Left hindlimb (tissue), 1 donor: ENCODE measurements at places on chromosomes 6 and 20.

GRCh38 chr6:92329208-92329847, 1090.0 kb downstream of the EPHA7 start:
- no peak for DNase-seq

DNA sequence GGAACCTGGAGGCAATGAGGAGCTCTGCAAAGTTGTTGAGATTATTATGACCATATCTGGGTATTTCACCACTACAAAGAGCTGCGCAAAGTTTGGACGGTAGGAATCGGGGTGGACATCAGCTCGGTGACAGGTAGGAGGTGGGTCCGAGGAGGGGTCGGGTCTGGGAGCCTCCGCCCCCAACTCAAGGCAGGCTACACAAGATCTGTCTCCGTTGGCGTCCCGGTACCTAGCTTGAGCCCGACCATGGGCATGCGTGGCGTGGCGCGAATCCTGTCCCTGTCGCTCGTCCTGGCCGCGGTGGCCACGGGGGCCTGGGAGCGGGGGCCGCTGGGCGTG, 40.2 kb upstream of the ZNFX1 start:
- DNase-seq: no peak

DNA sequence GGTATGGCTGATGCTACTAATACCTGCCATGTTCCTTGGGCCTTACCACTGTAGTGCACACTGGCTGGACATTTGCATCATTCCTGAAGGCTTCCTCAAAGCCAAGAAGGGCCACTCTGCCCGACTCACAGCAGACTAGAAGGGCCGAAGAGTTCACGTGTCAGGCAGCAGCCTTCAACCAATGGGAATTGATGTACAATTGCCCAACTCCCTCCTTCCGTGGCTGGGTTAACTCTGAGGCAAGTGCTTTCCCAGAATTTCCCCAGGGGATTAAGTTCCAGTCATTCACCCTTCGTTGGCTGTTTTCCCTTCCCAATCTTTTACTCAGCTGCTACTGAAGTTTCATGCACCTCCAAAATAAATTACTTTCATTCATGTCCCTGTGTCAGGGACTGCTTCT, 29.8 kb downstream of the PSMB9 start:
- no peak for DNase-seq

- DNase-seq: no peak
Measured at GRCh38 chr6:52363228-52363867, 1.4 kb downstream of the PAQR8 start.

GRCh38 chr20:17358854-17359253, 132.0 kb downstream of the PCSK2 start:
- DNase-seq: no peak

GRCh38 chr6:158418501-158418900, 106.2 kb downstream of the TULP4 start:
- no peak for DNase-seq

- DNase-seq: no peak
Measured at GRCh38 chr6:109243863-109244825, 138.1 kb downstream of the CD164 start.

DNA sequence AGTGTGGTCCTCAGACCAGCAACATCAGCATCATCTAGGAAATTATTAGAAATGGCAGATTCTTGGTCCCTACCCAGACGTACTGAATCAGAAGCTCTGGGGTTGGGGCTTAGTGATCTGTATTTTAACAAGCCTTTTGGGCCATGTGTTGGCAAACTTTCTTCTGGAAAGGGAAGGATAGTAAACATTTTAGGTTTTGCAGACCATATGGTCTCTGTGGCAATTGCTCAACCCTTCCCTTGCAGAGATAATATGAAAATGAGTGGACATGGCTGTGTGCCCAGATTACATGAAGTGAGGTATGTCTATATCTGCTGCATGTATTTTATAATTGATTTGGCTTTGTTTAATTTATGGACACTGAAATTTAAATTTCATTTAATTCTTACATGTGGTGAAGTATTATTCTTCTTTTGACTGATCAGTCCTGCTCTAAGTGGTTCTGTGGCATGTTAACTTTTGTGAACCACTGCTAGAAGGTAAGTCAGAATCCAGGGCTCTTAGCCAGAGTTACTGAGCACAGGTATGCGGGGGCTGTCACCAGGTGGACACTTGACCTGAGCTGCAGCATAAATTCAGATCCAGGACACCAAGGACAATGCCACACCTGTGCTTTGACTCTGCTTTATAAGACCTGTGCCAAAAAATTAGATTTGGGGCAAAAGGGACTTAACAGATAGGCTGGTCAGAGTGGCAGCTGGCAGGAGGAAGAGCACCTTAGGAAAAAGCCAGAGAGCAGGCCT, 43.2 kb downstream of the LY86 start:
- DNase-seq: no peak

- no peak for DNase-seq
Measured at GRCh38 chr6:17803409-17803808, 96.7 kb upstream of the NUP153 start.

DNA sequence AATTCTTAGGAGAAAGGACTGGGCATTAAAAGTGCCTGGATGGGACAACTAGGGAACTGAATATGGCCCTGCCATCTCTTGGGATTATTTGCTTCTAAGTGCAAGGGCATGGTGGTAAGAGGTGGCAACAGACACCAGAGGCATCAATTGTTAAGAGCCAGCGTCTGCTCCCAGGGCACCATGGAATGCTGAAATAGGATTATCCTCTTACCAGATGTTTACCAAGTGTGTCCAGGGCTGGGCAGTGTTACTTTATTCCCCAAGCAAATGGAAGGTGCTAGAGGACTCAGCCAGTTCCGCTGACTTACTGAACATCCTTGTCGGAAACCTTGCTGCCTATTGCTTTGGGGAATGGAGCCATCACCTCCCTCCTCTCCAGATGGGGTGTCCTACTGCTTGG, 273.6 kb upstream of the SUPT3H start:
- DNase-seq: no peak

GRCh38 chr6:26241033-26241895, 123.7 kb upstream of the BTN3A2 start:
- peak; percentile 75 for DNase-seq

DNA sequence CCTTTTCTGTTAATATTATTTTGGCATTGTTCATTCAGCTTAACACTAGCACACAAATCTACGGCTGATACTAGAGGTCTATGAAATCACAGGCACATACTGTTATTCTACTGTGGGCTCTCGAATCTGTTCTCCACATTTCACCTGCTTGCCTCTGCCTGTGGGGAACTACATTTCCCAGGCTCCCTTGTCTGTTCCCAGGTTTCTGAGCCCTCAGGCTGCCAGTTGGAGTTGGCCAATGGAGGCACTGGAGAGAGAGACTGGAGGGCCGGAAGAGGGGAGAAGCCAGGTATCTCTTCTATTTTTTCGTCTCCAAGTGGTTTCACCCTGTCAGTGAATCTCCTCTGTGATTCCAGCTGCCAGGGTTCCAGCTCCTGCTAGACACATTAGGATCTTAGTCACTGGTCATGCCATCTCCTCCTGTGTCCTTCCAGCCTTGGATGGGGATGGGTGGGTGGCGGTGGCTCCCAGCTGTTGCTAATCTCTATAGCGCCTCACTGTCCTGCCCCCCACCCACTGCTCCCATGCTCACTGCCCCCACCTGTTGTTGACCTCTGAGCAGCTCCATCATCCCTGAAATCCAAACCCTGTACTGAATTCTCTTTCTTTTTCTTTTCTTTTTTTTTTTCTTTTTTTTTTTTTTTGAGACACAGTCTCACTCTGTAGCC, 188.2 kb downstream of the LRFN2 start:
- no peak for DNase-seq

- DNase-seq: no peak
Measured at GRCh38 chr6:5471637-5472398, 210.5 kb downstream of the FARS2 start.

GRCh38 chr20:16003310-16003709, 569.9 kb downstream of the KIF16B start:
- no peak for DNase-seq

DNA sequence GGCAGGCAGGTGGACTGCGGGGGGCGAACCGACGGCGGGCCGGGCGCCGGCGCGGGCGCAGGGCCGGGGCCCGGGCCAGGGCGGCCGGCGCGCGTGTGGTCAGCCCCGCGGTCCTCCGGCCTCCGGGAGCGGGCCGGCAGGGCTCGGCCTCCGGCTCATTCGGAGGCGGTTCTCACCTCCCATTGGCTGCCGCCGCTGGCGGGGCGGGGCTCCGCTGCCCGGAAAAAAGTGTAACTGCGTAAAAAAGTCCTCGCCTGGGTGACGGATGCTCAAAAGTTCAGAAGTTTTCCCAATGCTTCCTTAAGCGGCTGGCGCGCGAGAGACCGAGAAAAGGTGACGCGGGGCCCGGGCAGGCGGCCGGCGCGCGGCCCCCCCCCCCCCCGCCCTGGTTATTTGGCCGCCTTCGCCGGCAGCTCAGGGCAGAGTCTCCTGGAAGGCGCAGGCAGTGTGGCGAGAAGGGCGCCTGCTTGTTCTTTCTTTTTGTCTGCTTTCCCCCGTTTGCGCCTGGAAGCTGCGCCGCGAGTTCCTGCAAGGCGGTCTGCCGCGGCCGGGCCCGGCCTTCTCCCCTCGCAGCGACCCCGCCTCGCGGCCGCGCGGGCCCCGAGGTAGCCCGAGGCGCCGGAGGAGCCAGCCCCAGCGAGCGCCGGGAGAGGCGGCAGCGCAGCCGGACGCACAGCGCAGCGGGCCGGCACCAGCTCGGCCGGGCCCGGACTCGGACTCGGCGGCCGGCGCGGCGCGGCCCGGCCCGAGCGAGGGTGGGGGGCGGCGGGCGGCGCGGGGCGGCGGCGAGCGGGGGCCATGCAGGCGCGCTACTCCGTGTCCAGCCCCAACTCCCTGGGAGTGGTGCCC, at the start of gene FOXC1:
Gene FOXC1, plus strand, starts transcription at position 268 of the 849 bp plus-strand sequence. Its CDS starts 531 bp downstream, at position 799.
- DNase-seq: peak; percentile 95

- no peak for DNase-seq
Measured at GRCh38 chr6:8958894-8959511, 523.7 kb upstream of the SLC35B3 start.

DNA sequence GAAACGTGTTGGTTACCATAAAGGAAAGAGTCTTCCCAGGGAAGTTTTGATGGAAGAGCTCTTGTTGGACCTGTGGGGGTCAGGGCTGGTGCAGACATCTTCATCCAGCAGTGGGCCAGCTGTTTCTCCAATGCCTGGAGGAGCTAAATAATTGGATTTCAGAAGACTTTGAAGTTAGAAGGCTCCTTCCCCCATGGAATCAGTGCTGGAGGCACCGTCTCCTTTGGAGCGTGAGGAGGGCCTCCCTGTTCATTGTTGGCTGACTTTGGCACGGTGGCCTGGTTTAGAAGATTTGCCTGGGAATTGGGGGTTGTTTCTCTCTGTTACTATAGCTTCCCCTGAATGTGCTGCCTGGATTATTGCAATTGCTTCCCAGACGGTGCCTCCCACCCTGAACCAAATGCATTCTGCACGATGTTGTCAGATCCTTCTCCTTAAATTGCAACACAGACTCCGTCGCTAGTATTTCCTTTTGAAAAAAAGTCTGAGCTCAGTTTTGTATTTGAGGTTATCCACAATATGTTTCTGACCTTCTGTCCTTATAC, 27.7 kb upstream of the KCNG1 start:
- no peak for DNase-seq

- no peak for DNase-seq
Measured at GRCh38 chr20:32512047-32512385, 73.1 kb downstream of the NOL4L start.

DNA sequence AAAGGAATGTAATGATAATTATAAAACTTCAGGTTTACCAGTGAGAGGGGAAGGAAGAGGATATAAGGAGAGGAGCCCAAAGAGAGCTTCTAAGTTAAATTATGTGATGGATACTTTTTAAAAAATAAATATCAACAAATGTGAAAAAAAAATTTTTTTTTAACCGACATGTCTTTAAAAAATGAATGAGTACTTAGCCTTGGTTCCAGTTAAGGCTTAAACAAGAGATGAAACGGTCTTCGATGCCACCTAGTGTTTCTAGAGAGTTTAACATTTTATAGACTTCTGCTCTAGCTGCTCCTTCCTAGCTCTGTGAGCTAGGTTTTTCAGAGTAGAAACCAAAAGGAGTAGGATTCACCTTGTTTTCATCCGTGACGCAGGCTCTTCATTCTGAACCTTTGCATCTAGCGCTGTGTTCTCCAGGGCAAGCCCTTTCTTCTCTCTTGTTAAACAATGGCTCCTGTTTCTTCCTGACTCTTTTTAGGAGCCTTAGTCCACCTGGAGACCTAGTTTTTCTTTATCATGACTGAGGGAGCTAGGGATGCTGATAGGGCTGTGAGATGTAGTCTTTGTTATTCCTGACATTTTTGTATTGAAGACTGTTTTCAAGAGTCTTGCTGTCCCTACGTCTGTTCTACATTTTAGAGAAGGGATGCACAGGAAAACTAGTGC, 42.4 kb upstream of the GNRH2 start:
- DNase-seq: no peak

DNA sequence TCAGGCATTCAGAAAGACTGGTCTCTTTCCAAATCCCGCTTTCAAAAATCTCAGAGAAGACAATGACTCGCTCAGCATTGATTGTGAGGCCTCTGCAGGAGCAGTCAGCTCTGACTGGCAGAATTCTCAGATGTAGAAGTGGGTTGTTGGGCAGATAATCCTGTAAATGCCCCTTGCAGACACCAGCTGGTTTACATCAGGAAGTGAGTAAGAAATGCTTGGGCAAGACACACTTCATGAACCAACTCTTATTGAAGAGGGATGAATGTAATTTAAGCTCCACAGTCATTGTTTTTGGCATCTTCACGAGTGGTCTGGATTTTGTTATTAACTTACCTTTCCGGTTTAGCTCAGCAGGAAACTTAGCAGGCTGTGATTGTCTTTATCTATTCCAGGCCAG, 166.6 kb downstream of the PLCB4 start:
- no peak for DNase-seq

DNA sequence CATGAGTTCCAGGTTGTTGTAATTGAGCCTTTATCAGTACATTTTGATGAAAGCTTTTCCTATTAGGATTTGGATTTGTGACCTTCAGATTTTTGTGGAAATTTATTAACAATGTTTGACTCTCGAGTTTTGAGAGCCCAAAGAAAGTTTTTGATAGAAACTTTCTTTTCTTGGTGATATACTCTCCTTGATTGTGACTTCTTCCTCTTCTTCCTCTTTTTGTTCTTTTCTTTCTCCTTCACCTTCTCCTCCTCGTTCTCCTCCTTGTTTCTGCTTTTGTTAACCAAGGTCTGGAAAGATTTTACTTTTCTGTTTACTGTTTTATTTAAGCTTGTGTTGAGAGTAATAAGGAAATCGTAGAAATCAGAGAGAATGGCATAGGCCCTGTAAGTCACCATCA, 182.4 kb downstream of the TRIM27 start:
- DNase-seq: no peak

DNA sequence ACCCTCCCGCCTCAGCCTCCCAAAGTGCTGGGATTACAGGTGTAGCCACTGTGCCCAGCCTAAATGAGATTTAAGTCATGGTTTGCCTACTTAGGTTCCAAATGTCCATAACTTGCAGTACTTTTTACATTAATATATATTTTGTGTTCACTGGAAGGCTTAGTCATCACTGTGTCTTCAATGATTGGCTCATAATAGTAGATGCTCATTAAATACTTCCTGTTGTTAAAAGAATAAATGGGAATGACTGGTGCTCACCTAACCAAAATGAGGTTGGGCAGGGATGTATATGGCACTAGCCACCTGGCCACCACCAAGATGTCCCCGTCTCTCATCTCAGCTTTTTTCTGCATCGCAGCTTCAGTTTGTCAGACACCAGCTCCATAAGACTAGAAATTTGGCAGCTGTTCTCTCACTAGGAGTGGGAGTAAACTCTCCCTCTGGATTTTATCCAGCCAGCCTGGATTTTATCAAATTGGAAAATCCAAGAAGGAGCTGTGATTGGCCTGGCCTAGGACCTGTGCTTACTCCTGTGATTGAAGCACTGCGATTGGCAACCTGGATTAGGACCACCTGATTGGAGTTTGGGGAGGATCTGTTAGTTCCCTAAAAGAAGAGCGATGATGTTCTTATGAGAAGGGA, 1.1 kb upstream of the GLO1 start:
- DNase-seq: no peak

GRCh38 chr6:30935018-30935417, 3.0 kb upstream of the SFTA2 start:
- no peak for DNase-seq
